ENCODE measurements at places on chromosomes 13 and 19.

DNA sequence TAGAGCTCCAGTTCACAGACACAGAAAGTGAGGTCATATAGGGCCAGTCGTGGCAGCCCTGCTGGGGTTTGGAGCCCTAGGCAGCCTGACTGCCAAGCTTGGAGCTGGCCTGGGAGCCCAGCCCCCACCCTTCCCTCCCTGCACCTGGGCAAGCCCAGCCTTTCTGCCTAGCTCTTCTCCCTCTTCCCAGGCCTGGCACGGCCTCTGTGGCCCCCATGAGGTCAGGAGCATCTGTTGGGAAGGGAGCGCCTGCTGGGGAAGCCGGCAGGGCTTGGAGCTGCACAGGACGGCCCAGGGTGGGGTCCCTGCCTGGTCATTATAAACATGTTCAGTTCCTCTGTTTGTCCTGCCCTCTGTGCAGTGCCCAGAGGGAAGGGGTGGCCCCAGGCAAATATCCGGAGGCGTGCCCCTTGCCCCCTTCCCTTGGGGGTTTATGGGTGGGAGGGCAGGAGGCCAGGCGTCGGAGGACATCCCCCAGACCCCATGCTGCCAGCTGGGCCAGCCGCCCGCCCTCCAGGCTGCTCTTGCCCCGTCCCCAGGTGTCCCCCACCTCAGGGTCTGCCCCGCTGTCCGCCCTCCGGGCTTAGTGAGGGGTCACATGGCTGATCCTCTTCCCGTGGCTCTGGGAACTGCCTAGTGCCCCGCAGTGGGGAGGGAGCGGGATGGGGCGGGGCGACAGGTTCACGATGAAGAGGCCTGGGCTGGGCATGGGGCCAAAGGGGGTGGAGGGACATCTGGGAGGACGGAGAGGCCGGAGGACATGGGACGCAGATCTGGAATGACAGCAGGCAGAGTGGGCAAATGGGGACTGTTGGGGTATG, 30.0 kb upstream of the NCCRP1 start:
- DNase-seq: peak; percentile 89

- DNase-seq: no peak
Measured at GRCh38 chr19:40341601-40342482, 6.4 kb downstream of the C19orf47 start.

DNA sequence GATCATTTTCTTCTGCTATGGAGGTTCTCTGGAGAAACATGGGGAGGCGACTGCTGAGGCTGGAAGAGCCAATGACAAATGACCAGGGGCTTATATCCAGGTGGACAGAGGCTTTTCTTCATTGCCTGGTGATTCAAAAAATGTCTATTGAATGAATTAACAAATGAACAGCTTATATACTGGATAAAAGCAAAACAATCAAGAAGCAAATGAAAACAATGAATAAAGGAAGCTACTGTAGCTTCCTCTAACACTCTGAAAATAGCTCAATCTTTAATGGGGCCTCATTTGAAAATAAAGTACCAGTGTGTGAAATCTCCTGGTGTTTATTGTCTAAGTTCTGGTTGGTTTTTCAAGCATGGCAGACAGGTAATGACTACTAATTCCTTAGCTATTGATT, 167.5 kb upstream of the TMTC4 start:
- DNase-seq: no peak

DNA sequence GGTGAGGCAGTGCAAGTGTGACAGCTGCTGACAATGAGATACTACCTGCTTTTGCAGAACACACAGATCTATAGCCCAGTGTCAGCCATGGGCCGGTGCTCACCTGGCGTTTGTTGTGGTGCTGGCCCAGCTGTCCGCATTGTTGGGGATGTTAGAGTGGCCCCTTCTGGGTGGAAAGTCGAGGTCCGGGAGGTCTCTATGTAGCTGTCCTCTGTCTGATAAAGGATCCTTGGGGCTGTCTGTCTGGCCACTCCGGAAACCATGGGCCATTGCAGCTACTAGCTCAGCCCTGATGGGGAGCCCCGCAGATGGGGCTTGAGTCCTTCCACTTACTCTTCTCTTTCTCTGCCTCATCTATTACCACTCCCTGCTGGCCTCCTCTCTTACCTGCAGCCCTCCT, 181.5 kb upstream of the TSHZ3 start:
- no peak for DNase-seq

GRCh38 chr19:49779731-49780555, 13.1 kb downstream of the AP2A1 start:
- DNase-seq: no peak

DNA sequence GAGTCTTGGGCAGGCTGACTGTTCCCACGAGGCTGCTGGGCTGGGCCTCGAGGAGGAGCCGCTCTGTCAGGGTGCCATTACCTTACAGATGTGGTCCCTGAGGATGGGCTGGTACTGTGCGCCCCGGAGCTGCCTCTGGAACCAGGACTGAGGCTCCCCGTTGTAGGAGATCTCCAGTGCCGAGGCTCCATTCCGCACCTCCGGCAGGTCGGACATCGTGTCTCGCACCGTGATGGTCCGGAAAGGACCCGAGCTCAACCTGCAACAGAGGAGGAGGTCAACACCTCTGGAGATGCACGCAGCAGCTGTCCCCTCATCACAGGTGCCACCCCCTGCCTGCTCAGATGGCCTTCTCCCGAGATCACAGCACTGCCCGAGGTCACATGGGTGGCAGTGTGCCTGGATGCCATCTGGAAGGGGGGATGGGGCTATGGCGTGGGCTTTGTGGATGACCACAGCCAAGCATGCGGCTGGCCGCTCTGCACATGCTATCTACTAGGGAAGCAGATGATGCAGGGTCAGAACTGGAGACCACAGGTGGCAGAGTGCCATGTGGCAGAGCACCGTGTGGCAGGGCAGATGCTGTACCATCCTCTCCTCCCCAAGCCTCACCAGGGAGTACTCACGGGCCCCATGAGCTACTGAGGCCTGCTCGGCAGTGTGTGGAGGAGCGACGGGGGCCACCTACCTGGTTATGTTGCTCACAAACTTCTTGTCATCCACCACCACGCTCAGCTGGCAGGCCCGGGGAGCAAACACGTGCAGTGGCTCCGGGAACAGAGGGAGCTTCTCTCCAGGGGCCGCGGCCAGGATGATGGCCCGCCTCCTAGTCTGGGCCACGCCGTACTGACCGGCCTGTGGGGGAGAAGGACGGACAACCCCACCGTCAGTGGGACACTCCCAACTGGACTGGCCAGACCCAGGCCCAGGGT, 18.3 kb upstream of the EIF3G start:
- DNase-seq: no peak

DNA sequence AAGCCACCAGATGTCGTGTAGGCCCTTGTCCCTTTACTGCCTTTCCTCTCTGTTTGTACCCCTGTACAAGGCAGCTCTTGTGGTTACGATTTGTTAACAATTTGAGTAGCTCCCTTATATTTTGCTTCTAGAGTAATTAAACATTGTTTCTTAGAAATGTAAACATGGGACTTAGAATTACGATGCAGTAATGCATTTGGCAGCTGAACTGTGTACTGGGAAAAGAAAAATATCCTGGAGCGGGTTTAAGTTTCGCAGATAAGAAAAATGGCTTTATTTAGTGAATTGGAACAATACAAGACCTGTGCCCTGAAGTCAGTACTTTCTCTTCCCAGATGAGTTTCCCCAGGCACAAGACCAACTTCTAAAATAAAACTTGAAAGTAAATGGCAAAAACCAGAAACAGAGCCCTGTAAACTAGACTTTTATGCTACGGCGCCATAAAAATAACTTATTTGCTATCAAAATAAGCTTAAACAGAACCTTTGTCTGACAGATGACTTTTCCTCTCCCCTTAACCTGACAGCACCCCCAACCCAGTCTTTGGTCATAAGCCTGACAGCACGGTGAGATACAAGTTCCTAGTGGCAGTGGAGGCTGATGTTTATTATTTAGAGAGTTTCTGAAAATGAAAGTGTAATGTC, 63.0 kb downstream of the LRCH1 start:
- no peak for DNase-seq

All from RWPE2 (cell line).